ENCODE measurements at places on chromosomes 3 and 15. TPM values are rescaled to one million over a fixed set of nuclear protein-coding genes. Genes with fewer than 3 reads are reported as not detected.
A peak's percentile ranks its signal among the peaks of the same experiment; 100 is the strongest.

- no peak for DNase-seq
These were observed at the start of gene CD200 for GRCh38 chr3:112333002-112333380. Gene CD200 (plus strand): TSS chr3:112333156. CDS start chr3:112333213, 57 bp downstream.

THSD4 gene
- 11.8 TPM for total RNA-seq

- DNase-seq: no peak
These were observed 218.5 kb upstream of the RGMA start for GRCh38 chr15:93307513-93307912.

LEKR1 gene
- not detected for total RNA-seq

DNA sequence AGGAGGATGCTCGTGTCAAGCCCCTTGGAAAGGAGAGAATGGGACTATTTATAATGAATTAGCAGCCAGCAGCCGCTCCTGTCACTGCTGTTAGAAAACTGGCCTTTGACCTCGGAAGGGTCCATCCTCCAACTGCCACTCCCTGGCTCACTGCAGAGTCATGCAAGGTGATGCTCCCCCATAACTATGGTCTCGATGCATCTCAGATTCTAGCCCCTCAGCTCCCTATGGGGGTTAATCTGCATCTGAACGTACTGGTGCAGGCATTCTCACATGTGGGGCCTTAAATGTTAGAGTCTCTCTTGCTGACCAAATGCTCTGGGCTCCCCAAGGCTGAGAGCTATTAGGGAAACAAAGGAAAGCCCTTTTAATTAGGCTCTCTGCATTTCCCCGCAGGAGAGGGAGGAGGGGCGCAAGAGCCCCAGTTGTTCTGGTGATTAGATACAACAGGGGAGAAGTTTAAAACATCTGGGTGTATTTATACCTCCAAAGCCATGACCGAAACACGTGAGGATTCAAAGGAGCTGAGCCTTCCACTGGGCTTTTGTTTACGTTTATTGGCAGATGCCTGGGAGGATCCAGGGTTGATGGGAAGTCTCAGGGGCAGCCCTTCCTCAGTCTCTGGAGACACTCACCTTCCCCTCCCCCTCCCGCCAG is 182.5 kb downstream of the OPA1 start:
- DNase-seq: no peak

ADCY5 gene
- total RNA-seq: 1.7 TPM

GRCh38 chr3:22495791-22496190 is 707.3 kb upstream of the UBE2E2 start:
- DNase-seq: no peak

TUSC7 gene
- not detected for total RNA-seq

MAP6D1 gene
- total RNA-seq: 1.9 TPM

- DNase-seq: no peak
These were observed 314.7 kb upstream of the UMPS start for GRCh38 chr3:124415446-124415960.

FNDC3B gene
- 63.7 TPM for total RNA-seq

GRCh38 chr3:63762180-63762579 is 56.9 kb upstream of the C3orf49 start:
- DNase-seq: no peak

- no peak for DNase-seq
These were observed 326.6 kb upstream of the C2CD4B start for GRCh38 chr15:62491642-62492041.

ZNF592 gene
- 11.4 TPM for total RNA-seq

NR1D2 gene
- 29.6 TPM for total RNA-seq

GRCh38 chr3:58036293-58037032 is 28.2 kb downstream of the FLNB start:
- DNase-seq: no peak

CHL1 gene
- not detected for total RNA-seq

- DNase-seq: no peak
These were observed 120.8 kb upstream of the PHLDB2 start for GRCh38 chr3:111738238-111738637.

DNA sequence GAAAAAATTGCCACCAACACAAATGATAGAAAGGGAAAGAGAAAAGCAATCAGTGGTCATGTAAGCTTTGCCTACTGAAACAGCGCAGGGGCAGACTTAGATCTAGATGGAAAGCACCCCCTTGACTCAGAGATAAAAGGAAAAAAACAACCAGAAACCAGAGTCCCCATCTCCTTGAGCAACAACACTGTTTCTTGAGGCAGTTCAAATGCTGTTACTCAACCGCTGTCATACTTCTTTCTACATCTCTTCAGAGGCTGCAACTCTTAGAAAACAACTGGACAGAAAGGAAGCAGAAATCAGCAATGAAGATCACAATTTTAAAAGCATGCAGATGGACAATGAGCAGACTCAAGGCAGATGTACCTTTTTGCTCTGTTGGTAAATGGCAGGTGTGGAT is 36.5 kb downstream of the FSIP1 start:
- DNase-seq: no peak

FOXL2 gene
- total RNA-seq: not detected

GRCh38 chr15:77473328-77473727 is 52.6 kb downstream of the HMG20A start:
- DNase-seq: no peak

GRCh38 chr3:37855363-37855970 is 6.2 kb upstream of the CTDSPL start:
- DNase-seq: peak; percentile 61

DNA sequence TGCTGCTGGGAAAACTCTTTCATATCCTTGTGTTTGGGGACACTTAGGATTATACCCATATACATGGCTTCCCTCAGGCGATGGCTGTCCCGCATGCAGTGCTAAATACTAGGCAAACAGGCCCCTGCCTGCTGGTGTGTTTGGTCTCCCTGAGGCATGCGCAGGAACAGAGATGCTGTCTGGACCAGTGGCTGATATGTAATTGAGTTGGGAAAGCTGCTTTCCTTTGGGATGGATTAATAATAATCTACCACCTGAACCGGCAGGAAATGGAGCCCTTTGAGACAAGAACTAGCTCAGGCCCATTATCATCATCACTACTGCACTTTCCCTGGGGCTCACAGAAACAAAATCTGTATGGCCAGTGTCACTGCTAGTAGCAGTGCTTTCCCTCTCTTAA is 18.0 kb downstream of the ZDHHC3 start:
- no peak for DNase-seq

SH3GL3 gene
- total RNA-seq: 3.5 TPM

DNA sequence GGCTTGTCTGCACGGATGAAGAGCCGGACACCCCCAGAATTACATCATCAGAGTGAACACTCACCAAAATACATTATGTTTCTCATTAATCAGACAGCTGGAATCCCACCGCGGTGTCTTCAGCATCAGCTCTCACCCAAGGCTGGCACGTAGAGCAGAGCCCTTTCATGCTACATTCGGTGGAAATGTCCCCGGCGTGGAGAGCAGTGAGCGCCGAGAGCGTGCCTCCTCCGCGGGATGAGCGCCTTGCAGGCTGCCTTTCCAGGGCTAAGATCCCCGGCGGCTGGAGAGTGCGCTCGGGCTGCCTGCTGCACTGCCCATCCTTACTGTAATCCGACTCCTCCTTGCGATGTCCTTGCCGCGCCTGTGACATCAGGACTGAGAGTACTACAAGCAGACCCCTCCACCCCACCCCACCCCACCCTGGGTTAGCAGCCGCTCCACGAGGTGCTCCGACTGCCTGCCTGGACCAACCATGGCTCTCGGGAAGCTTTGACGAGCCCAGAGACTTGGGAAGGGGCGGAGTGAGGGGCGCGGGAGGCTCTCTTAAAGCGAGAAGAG is at the start of gene ZNF385D:
TSS of gene ZNF385D (minus strand) at position 380 of the 561 bp plus-strand sequence. CDS start at position 86, 294 bp downstream.
- no peak for DNase-seq

- no peak for DNase-seq
These were observed 631.6 kb upstream of the KCNMB2 start for GRCh38 chr3:177904621-177905020.

APOD gene
- total RNA-seq: not detected

- no peak for DNase-seq
These were observed 182.2 kb downstream of the UBE2E2 start for GRCh38 chr3:23385327-23385726.

DNA sequence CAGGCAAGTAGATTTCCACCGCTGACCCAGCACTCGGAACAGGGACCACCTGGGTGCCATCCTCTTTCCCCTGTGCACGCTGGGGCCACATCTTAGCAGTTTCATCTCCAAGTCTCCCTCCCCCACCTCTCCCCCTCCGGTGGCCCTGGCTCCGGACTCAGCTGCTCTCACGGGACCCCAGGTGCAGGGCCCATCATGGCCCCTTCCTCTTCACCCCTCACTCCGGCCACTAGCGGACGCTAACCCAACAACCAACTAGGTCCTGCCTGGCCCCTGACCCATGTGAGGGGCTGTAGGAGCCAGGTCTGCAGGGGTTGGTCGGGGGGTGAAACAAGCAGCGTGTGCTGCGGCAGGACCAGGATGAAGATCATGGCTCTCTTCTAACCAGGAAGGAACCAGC is 31.3 kb upstream of the IQSEC1 start:
- DNase-seq: no peak

AADACL2 gene
- total RNA-seq: not detected

BBS4 gene
- 9.5 TPM for total RNA-seq

DNA sequence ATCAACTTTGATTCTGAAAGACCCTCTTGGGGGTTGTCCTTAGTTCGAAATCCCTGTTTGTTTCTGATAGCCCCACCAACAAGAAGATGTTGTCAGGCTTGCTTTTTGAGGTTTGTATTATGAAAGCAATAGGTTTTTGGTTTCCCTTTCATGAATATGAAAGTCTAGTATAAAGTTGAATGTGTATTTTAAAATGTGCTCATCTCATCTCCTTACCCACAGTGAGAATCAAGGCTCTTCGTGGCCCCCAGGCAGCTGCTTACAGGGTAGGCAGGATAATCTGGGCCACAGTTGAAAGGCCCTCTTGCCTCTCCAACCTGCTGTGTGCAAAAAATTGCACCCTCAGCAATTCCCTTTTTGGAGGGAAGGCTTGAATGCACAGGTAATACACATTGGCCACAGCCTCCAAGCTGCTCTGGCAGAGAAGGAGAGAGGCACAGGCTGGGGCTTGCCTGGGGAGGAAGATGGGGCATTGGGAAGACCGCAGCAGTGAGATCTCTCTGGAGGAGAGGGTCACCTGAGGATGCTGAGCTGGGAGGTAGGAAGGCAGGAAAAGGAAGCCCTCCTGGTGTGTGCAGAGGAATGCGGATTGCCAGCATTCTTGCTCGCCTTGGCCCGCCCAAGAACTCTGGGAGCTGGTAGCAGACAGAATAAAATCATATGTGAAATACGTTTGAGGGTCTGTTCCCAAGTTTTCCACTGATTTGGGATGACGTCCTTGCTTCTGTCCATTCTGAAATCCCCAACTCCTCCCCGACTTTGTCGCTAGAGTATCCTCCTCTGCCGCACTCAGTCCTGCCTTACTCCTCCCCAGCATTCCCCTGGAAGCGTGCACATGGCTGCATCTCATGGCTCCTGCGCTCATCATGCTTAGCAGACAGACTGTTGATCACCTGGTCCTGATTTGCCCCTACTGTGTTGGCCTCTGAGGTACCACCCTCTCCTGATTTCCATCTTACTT is 196.4 kb downstream of the RPLP1 start:
- no peak for DNase-seq

TRIP4 gene
- total RNA-seq: 5.4 TPM
